ENCODE measurements at places on chromosomes 11 and 22.

DNA sequence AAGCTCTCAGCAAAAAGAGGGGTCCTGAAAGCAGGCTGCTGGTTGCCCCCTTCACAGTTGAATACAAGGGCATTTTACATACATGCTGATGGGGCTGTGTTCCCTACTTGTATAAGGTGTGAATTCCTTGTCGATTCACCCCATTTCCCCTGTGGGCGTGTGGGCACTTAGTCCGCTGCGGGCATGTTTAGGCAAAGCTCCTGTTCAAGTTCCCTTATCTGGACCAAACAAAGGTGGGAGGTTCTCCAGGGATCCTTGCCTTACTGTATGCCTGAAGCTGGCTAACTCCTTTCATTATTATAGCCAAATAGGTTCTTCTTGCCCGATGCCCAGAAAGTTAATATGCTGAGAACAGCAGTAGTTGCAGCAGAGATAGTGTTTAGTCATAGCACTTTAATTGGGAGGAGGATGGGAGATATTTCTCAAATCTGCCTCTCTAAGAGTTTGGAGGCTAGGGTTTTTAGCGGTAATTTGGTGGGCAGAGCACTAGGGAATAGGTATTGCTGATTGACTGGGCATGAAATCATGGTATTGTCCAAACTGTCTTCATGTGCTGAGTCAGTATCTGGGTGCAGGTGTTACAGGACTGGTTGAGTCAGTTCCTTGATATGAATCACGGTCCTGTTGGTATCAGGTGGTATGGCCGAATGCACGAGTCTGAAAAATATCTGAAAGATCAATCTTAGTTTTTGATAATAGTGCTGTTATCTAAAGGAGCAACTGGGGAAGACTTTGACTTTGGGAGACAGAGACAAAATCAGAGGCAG is 32.7 kb downstream of the METTL15 start:
- H3K27me3 ChIP-seq = no peaks in the 10 kb centered on the region
- no peak for DNase-seq
- H3K36me3 ChIP-seq = peaks cover 50% of the 10 kb centered on the region

DNA sequence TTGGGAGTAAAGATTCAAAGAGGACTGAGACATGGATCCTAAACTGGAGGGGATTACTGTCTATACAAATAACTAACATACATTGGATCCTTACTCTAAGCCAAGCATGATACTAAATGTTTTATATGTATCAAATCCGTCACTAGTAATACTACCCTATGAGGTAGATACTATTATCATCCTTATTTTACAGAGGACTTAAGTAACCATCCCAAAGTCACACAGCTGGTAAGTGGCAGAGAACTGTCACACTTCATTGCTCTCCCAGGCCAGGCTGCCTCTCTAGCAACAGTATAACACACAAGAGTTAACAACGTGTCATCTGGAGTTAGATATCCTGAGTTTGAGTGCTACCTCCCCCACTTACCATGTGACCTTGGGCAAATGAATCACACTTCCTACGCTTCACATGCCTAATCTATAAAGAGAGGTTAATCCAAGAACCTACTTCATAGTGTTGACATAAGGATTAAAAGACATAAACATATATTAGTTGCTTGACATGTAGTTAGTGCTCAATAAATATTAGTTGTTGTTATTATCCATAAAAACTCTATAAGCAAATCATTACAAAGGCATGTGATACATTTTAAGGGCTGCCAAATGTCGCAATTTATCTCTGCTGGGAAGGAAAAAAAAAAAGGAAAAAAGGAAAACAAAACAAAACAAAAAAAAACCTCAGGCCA is 33.8 kb upstream of the SPON1 start:
- no peak for DNase-seq
- H3K4me3 ChIP-seq = no peak overlapping the region
- H3K27me3 ChIP-seq = no peaks in the 10 kb centered on the region

DNA sequence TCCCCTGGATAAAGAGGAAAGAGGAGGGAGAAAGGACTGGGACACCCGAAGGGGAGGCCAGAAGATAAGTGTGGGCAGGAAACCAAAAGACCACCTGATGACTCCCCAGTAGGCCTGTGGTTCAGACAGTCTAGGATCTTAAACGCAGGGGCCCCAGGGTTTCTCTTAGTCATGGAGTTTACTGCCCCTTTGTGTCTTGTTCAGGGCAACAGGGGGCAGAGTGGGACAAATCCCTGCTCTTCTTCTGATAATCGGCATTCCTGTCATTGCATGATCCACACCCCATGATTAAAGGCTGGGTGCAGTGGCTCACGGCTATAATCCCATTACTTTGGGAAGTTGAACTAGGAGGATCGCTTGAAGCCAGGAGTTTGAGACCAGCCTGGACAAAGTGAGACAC is 4.7 kb upstream of the TMPRSS13 start:
- H3K4me3 ChIP-seq = no peak overlapping the region
- DNase-seq = peak; percentile 49
- H3K27me3 ChIP-seq = no peaks in the 10 kb centered on the region

DNA sequence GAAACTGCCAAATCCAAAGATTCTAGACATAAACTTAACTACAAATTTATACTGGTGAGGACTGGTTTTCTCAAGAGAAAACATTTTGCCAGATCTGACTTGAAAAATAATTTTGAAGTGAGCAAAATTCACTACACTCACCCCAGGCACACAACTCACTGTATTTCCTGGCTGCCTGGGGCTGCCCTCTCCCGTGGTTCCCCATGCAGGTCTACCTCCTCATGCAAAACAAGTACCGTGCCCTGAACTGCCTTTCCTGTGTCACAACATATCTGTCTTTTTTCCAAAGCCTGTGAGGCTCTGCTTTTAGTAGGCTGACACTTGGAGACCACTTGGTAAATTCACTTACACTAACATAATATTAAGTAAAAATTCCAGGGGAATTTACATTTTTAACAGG is 76.4 kb downstream of the LIF start:
- no peak overlapping the region for H3K4me3 ChIP-seq
- peaks cover 4% of the 10 kb centered on the region for H3K4me1 ChIP-seq
- DNase-seq = no peak
- H3K36me3 ChIP-seq = no peaks in the 10 kb centered on the region

GRCh38 chr22:20636075-20636812 is 128.8 kb downstream of the MED15 start:
- H3K36me3 ChIP-seq = no peaks in the 10 kb centered on the region
- no peak overlapping the region for H3K27ac ChIP-seq
- H3K4me3 ChIP-seq = no peak overlapping the region
- H3K4me1 ChIP-seq = no peaks in the 10 kb centered on the region
- no peak for DNase-seq

GRCh38 chr11:123218451-123218850 is 23.4 kb upstream of the CLMP start:
- H3K27ac ChIP-seq = no peak overlapping the region
- H3K4me3 ChIP-seq = no peak overlapping the region
- no peak for DNase-seq
- H3K27me3 ChIP-seq = peaks cover 11% of the 10 kb centered on the region
- H3K4me1 ChIP-seq = no peaks in the 10 kb centered on the region
- H3K36me3 ChIP-seq = no peaks in the 10 kb centered on the region

DNA sequence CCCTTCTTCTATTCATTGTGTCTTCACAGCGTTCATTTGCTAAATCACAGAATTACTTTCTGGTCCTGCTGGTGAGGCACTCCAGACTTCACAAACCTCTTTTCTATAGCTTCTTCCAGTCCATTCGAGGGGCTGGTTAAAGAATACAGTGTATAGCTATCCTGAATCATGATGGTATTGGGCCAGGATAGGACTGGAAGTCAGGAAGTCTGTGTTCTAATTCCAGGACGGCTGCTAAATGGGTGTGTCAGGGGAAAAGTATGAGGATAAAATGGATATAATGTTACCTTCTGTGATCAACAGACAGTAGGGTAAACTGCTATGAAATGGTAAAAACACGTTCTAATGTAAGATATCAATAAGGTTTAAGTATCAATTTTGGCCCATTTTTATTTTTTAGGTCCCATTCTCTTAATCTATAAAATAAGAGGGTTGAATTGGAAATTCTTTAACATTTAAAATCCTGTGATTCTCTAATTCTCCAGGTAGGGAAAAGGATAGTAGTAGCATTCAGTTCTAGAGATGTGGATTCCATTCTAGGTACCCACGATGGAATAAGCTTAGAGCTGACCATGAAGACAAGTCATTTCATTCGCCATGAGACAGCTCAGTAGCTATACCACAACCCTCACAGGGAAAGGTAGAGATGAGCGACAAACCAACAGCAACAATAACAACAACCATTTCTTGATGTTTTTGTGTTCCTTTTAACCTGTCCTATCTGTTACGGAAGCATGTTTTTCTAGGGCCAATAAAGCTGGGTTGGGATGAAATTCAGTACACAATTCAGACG is 96.1 kb downstream of the SLC1A2 start:
- H3K27me3 ChIP-seq = no peaks in the 10 kb centered on the region
- no peak for DNase-seq
- H3K4me1 ChIP-seq = peaks cover 16% of the 10 kb centered on the region
- H3K27ac ChIP-seq = no peak overlapping the region
- no peaks in the 10 kb centered on the region for H3K36me3 ChIP-seq

DNA sequence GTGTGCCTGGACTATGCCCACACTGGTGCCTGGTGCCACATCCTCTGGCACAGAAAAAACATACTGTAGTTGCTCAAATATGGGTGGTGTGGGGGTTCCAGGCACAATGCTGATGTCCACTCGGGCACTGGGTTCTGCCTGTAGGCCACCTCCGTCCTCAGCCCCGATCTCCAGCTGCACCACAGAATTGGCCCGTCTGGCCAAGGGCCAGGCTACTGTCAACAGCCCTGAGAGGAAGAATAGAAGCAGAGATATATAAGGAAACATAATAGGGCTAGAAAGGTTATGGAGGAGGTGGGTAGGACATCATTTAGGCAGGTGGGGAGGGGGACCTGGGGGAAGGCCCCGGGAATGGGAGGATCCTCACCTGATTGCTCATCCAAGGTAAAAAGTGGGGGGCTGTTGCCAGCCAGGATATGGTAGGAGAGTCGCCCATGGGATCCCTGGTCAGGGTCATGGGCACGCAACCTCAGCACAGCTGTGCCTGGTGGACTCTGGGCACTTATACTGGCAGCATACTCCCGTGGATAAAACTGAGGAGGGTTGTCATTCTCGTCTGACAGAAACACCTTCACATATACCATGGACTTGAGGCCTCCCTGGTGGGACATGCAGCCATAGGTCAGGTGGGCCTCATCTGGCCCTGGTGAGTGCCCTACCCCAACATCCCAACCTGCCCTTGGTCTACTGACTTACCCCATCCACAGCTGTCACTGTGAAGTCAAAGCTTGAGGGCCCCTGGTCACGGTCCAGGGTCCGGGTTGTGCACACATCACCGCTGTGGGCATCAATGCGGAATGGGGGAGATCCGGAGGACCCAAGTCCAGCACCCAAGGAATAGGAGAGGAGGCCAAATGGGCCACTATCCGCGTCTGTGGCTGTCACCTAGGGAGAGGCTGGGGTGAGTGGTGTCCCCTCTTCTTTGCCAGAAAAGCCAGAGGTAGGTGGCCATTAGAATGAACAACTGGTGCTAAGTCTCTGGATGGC is 14.5 kb upstream of the TPP1 start:
- no peaks in the 10 kb centered on the region for H3K27me3 ChIP-seq
- H3K36me3 ChIP-seq = no peaks in the 10 kb centered on the region
- no peak overlapping the region for H3K4me3 ChIP-seq
- no peak overlapping the region for H3K27ac ChIP-seq
- H3K4me1 ChIP-seq = peaks cover 4% of the 10 kb centered on the region
- DNase-seq = no peak

DNA sequence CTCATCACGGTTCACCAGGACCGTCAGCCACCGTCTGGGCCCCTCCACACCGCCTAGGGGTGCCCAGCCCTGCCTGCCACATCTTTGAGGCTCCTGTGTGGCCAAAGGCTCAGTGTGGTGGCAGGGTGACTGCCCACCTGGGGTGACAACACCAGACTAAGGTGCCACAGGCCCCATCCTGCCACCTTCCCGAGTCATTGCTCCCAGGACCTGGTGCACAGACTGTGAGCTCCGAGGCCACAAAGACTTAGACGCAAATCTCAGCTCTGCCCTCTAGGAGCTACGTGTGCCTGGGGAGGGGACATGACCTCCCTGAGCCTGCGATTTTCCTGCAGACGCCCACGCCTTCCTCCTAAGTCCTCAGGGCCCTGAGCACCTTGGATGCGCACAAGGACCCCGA is 36.5 kb downstream of the KIAA0930 start:
- H3K27me3 ChIP-seq = no peaks in the 10 kb centered on the region
- no peak overlapping the region for H3K4me3 ChIP-seq
- H3K27ac ChIP-seq = no peak overlapping the region
- peaks cover 9% of the 10 kb centered on the region for H3K36me3 ChIP-seq
- DNase-seq = no peak
- H3K4me1 ChIP-seq = no peaks in the 10 kb centered on the region

DNA sequence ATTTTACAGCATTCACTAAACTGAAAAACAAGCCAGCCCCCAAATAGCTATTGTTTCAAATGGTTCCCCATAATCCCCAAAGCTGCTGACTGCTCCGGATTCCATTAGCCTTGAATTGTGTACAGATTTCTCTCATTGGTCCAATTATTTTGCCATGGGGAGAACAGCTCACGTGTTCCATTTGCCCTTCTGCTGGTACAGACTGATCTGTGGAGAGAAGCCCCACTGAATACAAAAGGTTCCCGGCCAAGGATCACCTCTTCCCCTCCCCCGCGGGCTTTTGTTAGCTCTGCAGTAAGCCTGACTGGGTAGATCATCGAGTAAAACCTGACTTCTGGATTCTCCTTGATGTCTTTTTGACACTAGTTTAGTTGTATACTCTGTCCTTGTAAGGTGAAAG is 9.1 kb upstream of the MAPK8IP1 start:
- no peaks in the 10 kb centered on the region for H3K27me3 ChIP-seq
- no peak for DNase-seq

DNA sequence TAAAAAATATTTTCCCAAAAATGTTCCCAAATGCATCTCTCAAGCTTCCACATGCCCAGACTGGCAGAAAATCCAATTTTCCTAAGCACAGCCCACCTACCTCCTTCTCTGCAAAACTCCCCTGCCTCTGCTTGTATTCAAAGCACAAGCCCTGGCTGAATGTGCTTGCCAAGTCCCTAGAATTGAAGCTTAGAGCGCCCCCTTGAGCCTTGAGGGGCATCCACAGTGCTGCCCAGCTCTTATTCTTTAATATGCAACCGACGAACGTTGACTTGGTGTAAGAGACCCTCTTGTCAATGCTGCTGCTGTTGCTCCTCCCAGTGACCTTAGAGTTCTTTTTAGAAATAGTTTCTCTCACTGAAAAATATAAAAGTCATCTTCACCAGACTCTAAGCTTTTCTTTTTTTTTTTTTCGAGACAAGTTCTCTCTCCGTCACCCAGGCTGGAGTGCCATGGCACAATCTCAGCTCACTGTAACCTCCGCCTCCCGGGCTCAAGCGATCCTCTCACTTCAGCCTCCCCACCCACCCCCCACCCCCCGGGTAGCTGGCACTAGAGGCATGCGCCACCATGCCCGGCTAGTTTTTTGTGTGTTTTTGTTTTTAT is 63.5 kb upstream of the CAPRIN1 start:
- no peaks in the 10 kb centered on the region for H3K36me3 ChIP-seq
- no peak overlapping the region for H3K27ac ChIP-seq
- peak; percentile 78 for DNase-seq
- no peak overlapping the region for H3K4me3 ChIP-seq
- peaks cover 7% of the 10 kb centered on the region for H3K27me3 ChIP-seq
